ENCODE measurements at places on chromosomes 12 and 14.

GRCh38 chr14:104366931-104367865 lies 212.4 kb upstream of the C14orf180 start:
- no peak for DNase-seq

DNA sequence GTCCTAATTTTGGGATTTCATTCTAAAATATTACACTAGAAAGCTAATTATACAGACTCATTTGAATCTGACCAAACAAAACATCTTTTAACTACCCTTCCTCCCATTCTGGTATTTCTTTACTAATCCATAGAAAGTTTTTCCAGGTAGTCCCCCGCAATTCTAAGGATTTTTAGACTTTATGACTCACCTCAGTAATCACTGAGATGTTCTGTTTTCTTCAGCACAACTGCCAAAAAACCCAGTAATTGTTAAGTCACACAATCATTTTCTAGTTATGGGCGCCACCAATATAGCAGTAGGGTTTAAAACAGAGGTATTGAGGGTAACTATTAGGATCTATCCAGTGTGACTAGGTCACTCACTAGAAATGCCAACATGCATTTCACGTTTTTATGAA lies 1.6 kb upstream of the ARID4A start:
- DNase-seq: no peak

DNA sequence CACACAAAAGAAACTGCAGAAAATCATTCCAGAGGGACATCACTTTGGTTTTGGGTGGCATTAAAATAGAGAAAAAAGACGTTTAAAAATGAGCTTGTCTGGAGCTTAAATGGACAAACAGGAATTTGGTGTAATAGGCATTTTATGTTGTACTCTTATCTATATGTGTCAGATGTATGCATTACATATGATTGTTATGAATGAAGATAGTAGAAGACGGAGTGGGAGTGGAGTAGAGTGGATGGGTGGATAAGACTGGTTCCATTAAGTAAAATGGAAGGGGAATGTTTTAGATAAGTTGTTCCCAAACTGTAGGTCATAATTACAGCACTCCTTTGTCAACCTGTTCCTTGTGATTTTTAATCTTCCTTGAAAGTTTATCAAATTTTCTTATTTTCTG lies 1.9 kb downstream of the CCDC91 start:
- no peak for DNase-seq

- DNase-seq: no peak
Observed at GRCh38 chr12:95004610-95005009, 1.1 kb upstream of the NDUFA12 start.

GRCh38 chr14:50822501-50823042 lies 8.4 kb downstream of the NIN start:
- no peak for DNase-seq

- DNase-seq: no peak
Observed at GRCh38 chr12:2259369-2259768, 206.6 kb downstream of the CACNA1C start.

- DNase-seq: no peak
Observed at GRCh38 chr14:66092206-66092605, 394.0 kb upstream of the CCDC196 start.

DNA sequence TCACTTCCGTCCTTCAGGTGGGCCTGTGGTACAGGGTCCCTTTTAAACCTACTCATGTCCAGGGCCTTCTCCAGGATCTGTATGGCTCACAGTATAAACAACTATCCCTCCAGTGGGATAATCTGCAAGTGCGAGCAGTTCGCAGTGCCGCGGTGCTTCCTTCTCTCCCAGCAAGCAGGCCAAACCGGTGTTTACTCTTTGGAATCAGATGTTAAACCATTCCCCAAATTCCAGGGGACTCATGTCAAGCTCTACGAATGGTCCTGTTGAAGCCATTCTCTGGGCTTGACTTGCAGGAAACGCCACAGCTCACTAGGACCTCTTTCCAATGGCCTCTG lies 59.6 kb downstream of the OR11H12 start:
- no peak for DNase-seq

DNA sequence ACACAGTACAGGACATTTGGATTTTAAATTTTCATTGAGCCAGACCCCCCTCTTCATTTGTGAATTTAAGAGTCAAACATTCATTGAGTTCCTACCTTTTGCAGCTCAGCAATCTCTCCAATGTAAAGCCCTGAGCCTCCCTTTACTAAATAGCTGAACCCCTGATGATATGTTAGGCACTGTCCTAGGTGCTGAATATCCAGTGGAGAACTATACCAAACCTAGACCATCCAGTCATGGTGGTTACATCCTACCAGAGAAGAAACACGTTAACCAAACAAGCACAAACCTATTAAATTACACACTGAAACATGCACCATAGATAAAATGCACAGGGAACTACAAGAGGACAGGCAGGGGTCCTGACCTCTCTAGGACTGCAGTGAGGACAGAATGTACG lies 1585.3 kb upstream of the TMEM132C start:
- DNase-seq: no peak

DNA sequence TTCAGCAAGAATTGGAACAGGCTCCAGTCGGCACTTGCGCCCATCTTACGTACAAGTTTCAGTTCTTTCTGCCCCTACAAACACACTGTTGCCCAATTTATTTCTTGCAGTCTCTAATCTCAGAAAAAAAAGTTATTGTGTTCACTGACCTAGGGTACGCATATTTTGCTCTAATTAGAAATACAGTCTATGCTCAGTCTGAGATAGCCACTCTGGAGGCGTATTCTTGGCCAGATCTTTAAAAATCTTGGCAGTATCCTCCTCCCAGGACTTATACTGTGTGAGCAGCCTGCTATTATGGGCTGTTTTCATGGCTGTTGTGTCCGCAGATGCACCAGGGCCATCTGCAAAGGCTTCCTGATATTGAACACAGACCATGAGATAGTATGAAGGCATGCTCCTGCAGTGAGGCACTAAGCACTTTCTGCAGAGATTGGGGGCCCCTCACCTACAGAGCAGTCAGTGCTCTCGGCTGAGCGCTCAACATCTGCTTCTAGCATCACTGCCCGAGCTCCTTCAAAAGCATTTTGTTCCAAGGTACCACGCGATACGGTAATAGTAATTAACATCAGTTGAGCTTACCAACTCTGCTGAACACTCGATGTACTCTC lies 57.9 kb downstream of the PPM1H start:
- DNase-seq: no peak

- DNase-seq: no peak
Observed at GRCh38 chr14:102828151-102828550, 50.9 kb downstream of the TRAF3 start.

- DNase-seq: peak; percentile 28
Observed at GRCh38 chr12:57836442-57837375, 9.8 kb downstream of the CTDSP2 start.

DNA sequence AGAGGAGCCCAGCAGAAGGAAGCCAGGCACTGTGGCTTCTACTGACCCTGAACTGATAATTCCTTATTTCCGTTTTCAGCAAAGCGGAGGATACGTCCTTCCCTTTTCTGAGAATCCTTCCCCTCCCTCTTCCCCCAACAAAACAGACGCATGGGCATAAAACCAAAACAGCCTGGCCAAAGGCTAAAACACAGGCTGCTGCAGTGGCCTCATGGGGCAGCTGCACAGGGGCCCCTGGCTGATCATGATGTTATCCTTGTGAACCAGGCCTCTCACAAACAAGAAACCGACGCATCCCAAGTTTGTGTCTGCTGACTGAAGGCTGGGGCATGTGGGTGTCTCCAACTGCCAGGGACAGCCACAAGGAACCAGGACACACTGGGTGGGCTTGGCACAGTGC lies 23.4 kb upstream of the STON2 start:
- no peak for DNase-seq

DNA sequence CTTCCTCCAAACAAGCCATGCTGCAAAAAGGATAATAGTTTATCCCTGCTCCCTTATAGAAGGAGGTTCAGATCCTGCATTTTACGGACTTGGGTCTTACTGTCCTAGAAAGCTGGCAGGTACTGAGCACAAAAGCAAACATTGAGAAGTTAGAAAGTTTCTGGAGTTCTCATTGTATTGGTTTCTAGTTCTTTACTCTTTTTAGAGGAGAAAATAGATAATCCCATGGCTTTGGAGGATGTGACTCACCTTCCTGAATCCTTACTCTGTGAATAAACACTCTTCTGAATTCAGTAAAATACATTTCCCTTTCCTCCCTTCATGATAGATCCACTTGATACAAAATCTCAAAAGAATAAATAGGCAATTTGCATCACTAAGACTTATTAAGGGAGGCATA lies 188.9 kb downstream of the NPAS3 start:
- no peak for DNase-seq

GRCh38 chr12:916240-916639 lies 33.3 kb downstream of the RAD52 start:
- peak; percentile 25 for DNase-seq

DNA sequence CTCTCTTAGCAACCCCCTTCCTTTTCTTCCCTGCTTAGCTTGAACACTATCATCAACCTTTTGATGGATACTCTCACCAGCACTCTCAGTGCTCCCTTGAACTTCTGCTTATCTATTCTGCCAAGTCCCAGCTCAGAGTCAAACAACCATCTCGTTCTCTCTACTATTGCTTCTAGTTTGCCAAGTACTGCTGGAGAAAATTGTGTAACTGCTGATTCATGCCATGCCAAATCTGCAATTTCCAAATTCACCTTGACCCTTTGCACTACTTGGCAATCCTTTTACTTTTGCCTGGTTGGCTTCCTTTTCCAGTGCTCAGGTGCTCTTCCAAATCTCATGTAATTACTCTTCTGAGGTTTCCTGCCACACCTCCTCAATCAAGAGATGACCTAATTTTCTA lies 2.8 kb upstream of the CCDC196 start:
- DNase-seq: no peak

GRCh38 chr12:4174417-4174816 lies 99.1 kb upstream of the CCND2 start:
- no peak for DNase-seq

Measured in activated gamma-delta T cell treated with Interleukin-2 at 50 U/mL for 16 hours (primary cell).